ENCODE measurements at places on chromosomes 5 and 9. TPM values are rescaled to one million over a fixed set of nuclear protein-coding genes. Genes with fewer than 3 reads are reported as not detected.

DNA sequence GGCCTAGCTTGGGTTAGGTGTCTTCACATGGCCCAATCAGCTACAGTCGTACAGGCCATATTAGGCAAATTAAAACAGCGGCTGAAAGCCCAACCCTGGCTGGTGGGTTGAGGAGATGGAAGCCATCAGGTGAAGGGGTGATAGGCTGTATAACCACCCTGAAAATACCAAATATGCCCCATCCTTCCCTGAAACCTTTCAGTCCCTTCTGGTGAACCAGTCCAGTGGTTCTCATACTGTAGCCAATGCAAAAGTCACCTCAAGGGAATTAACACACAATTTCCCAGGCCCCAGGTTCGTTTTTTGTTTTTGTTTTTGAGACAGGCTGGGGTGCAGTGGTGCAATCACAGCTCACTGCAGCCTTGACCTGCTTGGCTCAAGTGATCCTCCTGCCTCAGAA is 19.8 kb upstream of the KCNV2 start:
- no peaks in the 10 kb centered on the region for H3K36me3 ChIP-seq
- H3K27ac ChIP-seq = no peak overlapping the region
- no peaks in the 10 kb centered on the region for H3K4me1 ChIP-seq
- no peaks in the 10 kb centered on the region for H3K27me3 ChIP-seq
- no peak overlapping the region for H3K4me3 ChIP-seq
- no peak for DNase-seq

GRCh38 chr5:178545176-178545575 is 45.0 kb downstream of the COL23A1 start:
- DNase-seq = no peak
- H3K4me3 ChIP-seq = no peak overlapping the region
- H3K4me1 ChIP-seq = no peaks in the 10 kb centered on the region
- no peak overlapping the region for H3K27ac ChIP-seq
- peaks cover 2% of the 10 kb centered on the region for H3K27me3 ChIP-seq

GRCh38 chr5:71471193-71471592 is 15.7 kb downstream of the BDP1 start:
- H3K36me3 ChIP-seq = no peaks in the 10 kb centered on the region
- no peak for DNase-seq
- no peak overlapping the region for H3K4me3 ChIP-seq
- H3K4me1 ChIP-seq = no peaks in the 10 kb centered on the region
- H3K27ac ChIP-seq = no peak overlapping the region

- no peaks in the 10 kb centered on the region for H3K4me1 ChIP-seq
- no peaks in the 10 kb centered on the region for H3K36me3 ChIP-seq
- H3K4me3 ChIP-seq = no peak overlapping the region
These were observed 1631.9 kb upstream of the CDH6 start for GRCh38 chr5:29561564-29561963.

DNA sequence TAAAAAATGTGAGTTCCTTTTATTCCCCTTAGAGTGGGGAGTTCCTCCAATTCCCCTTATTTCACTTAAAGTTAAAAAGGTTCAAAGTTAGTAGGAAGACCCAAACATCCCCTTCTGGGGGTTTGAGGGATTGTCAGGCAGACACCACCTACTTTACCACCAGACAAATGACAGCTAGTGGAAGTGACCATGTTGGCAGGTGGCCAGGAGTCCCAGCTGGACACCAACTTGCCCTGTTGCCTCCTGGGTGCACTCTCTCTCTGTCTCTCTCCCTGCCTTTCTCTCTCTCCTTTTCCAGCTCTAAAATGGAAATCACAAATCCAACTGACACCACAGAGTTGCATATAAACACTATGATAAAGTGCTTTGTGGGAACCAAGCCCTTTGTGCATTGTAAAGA is 307.7 kb upstream of the TLE4 start:
- no peak overlapping the region for H3K4me3 ChIP-seq
- no peaks in the 10 kb centered on the region for H3K4me1 ChIP-seq
- no peaks in the 10 kb centered on the region for H3K36me3 ChIP-seq
- no peak overlapping the region for H3K27ac ChIP-seq

SLC23A1 gene
- 5.5 TPM for total RNA-seq

GDF9 gene
- total RNA-seq = not detected

IFNA13 gene
- total RNA-seq = not detected

LCN9 gene
- total RNA-seq = not detected

LCN2 gene
- total RNA-seq = 2.6 TPM

POLR3G gene
- total RNA-seq = 4.6 TPM

Measured in uterus (tissue), 4 donors.